ENCODE measurements at places on chromosomes 13 and 19.
A peak's percentile ranks its signal among the peaks of the same experiment; 100 is the strongest.

DNA sequence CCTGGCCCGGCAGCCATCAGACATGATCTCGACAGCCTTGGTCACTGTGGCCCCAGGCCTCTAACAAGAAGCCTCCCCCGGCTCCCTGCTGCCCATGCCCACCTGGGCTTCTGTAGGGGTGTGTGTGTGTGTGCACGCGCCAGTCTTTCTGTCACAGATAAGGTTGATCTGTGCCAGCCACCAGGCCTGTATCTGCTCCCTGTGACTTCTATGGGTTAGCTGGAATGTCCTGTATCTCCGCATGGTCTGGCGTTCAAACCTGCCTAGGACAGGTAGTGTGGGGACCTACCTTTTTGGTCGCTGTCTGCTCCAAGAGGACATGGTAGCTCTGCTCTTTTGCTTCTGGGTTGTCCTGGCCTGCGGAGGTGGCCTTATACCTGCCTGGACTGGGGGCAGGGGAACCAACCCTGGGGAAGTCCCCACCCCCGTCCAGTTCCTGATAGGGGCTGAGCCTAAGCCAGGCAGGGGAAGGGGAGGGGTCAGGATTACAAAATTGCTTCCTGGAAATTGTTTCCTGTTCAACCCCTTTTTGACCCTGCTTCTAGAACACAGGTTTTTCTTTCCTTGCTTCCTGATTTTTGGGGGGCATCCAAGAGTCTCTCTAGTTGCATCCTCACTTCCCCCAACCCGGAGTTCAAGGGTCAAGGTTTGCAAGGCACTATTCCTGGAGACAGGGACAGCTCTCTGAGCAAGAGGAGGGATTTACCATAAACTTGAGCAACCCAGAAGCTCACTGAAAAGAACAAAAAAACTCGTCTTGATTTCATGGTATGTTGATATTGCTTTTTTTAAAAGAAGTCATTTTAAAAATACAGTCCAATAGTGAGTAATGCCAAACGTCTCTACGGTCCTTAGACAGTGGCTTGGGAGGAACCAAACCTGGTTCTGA lies at the start of gene LRG1:
LRG1 (minus strand) TSS at position 344 of the 889 bp plus-strand sequence; CDS start at position 321, 23 bp downstream.
- no peaks in the 10 kb centered on the region for H3K4me1 ChIP-seq
- peaks cover 25% of the 10 kb centered on the region for H3K27me3 ChIP-seq
- no peak within 1 kb of the TSS for H3K27ac ChIP-seq

DNA sequence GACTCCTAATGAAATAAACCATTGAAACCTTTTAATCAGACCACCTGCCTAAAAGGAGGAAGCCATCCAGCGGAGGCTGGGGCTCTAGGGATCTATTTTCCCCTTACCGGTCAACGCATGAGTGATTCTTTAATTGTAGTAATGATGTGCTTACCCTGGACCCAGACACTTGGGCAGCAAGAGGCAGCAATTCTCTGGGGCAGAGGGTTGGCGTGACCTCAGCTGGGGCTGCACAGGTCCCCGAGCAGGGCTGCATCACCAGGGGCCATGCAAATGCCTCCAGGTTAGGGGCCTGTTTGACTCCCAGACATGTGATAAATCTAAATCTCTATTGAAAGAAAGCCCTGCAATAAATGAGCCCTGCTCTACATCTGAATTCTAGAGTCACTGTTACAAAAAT lies 194.2 kb upstream of the TSHZ3 start:
- H3K27ac ChIP-seq = no peak overlapping the region
- no peak overlapping the region for H3K4me3 ChIP-seq
- peak; percentile 13 for DNase-seq
- H3K27me3 ChIP-seq = no peaks in the 10 kb centered on the region
- no peaks in the 10 kb centered on the region for H3K36me3 ChIP-seq

DNA sequence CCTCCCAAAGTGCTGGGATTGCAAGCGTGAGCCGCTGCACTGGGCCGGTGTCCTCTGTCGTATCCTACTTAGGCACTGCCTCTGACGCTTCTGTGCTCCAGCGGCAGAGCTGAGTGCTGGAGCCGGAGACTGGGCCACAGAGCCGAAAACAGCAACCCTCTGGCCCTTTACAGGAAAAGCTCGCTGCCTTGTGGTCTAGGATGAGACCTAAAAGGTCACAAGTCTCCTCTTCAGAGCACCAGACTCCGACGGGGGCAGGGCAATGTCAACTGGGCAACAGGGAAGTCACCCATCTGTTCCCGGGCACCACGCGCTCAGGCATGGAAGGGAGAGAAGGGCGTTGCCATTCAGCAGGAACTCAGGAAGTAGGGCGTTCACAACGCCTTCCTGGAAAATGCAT lies 91.7 kb downstream of the GADD45B start:
- H3K27me3 ChIP-seq = no peaks in the 10 kb centered on the region
- H3K36me3 ChIP-seq = no peaks in the 10 kb centered on the region
- no peak overlapping the region for H3K27ac ChIP-seq
- no peak overlapping the region for H3K4me3 ChIP-seq

- H3K4me1 ChIP-seq = 0 out of 2 replicates have a peak, but pooled peaks cover 3% of the 10 kb centered on the region
- no peaks in the 10 kb centered on the region for H3K27me3 ChIP-seq
- no peak overlapping the region for H3K27ac ChIP-seq
- H3K4me3 ChIP-seq = no peak overlapping the region
- DNase-seq = no peak
Observed at GRCh38 chr13:24605923-24606372, 74.3 kb upstream of the ATP12A start.

DNA sequence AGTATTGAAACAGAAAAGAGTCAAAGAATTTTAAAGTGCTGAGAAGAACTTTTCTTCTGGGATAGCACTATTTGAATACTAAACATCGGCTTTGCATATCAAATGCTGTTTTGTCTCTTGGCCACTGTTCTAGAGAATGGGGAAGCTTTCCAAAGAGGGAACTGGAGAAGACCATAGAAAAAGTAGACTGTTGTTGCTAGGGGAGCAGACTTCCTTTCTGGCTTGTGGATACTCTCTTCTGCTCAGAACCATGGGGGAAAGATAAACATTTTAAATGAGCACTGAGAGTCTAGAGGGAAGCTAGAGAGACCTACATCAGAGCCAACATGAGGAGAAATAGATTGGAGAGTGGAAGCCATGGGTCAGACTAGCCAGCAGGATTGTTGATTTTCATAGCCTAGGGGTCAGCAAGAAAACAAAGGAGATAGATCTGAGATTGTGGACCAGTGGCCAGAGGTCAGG lies 315.7 kb downstream of the KCTD12 start:
- H3K36me3 ChIP-seq = no peaks in the 10 kb centered on the region
- no peaks in the 10 kb centered on the region for H3K27me3 ChIP-seq
- no peak overlapping the region for H3K4me3 ChIP-seq
- no peaks in the 10 kb centered on the region for H3K4me1 ChIP-seq
- no peak for DNase-seq

GRCh38 chr13:21137696-21138095 lies 38.7 kb downstream of the SKA3 start:
- DNase-seq = no peak
- H3K4me3 ChIP-seq = no peak overlapping the region
- H3K27me3 ChIP-seq = no peaks in the 10 kb centered on the region

DNA sequence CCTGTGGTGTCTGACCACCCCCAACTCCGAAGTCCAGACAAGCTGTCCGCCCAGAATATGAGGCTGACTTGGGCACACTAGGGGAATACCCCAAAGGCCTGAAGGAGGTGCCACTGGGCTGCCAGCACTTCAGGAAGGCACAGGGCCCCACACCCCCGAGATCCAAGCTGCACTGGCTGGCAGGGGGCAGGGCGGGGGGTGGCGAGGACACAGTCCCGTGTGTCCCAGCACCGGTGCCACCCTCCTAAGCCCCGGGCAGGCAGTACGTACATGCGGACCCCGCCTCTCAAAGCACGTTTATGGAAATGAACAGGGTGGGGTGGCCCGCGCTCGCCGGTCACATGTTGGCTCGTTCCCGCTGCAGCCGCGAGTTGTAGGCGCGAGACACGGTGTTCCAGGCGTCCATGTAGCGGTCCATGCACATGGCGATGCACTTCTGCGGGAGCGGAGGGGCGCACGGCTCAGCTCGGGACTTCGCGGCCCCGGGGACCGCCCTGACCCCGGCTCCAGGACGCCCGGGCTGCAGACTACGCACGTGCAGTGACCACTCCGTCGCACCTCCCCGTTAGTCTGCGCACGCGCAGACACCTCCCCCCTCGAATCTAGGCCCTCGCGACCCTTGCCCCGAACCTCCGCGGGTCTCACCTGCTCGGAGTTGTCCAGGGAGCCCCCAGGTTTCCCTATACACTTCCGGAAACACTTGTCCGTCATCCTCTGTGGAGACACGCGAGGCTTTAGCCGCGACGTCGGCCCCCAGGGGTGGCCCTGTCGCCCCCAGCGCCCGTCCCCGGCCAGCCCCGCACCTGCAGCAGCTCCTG lies 566 bp downstream of the TIMM13 start:
- H3K36me3 ChIP-seq = peaks cover 75% of the 10 kb centered on the region
- H3K4me1 ChIP-seq = peaks cover 11% of the 10 kb centered on the region
- peak overlapping the region; percentile 79 for H3K4me3 ChIP-seq
- peak overlapping the region; percentile 89 for H3K27ac ChIP-seq
- DNase-seq = peak; percentile 63
- H3K27me3 ChIP-seq = no peaks in the 10 kb centered on the region

DNA sequence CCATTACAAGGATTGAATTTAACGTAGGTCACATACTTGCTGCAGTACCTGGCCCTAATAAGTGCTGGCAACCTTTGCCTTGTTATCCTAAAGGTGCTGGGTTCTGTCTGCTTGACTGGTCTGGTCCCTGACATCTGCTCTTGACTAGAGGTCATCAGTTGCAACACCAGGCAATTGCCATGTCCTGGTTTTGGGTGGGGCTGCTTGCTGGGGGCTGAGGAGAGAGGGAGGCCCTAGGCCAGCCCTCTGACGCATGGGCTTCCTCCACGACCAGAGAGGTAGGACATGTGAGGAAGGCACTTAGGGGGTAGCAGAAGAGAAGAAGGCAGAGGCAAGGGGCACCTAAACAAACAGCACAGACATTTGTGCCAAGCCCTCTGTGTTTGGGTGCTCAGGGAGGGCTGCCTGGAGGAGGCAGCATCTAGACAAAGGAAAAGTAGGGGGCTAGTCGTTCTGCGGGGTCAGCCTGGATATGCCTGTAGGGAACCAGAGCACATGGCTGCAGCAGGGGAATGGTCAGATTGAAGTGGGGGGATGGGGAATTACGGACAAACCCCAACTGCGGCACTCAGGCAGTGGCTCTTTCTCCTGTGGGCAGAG lies 21.7 kb downstream of the VSTM2B start:
- H3K27me3 ChIP-seq = no peaks in the 10 kb centered on the region
- no peak overlapping the region for H3K4me3 ChIP-seq
- H3K27ac ChIP-seq = no peak overlapping the region
- H3K36me3 ChIP-seq = no peaks in the 10 kb centered on the region
- DNase-seq = no peak

DNA sequence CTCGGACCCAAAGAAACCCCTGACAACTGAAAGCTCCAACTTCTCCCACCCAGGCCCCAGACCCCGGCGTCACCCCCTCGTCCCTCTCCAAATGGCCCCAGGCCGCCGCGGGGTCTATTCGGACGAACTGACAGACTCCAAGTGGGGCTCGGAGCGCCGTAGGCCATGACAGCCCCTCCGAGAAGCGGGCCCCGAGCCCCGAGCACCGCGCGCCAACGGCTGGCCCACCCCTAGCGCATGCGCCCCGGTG lies 360 bp downstream of the DDX39A start:
- H3K4me1 ChIP-seq = peaks cover 22% of the 10 kb centered on the region
- H3K27ac ChIP-seq = peak overlapping the region; percentile 95
- DNase-seq = peak; percentile 86
- H3K4me3 ChIP-seq = peak overlapping the region; percentile 80

DNA sequence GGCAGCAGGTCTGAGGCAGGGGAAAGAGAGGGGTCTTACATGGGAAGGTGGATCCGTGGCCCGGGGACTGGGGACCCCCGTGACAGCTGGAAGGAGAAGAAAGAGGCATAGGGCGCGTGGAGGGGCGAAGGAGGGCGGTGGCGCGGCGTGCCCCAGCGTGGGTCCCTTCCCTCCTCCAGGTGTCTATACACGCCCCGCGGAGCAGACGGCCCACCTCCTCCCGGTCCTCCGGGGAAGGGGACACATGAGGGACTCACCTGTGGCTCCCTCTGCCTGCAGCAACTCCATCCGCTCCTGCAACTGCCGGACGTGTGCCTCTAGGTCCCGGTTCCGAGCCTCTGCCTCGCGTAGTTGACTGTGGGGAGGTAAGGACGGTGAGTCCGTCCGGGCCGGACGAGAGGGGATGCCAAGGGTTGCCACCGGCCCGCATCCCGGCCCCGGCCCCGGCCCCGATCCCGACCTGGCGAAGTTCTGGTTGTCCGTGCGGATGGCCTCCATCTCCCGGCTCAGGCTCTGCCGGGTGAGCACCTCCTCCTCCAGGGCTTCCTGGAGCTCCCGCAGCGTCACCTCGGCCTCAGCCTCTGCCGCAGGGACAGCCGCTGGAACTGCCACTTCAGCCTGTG lies 2.4 kb upstream of the SIX5 start:
- peaks cover 32% of the 10 kb centered on the region for H3K4me1 ChIP-seq
- no peak overlapping the region for H3K4me3 ChIP-seq
- no peaks in the 10 kb centered on the region for H3K27me3 ChIP-seq
- peaks cover 46% of the 10 kb centered on the region for H3K36me3 ChIP-seq
- peak; percentile 45 for DNase-seq

Measured in SJSA1 (cell line).